ENCODE measurements at places on chromosomes 12 and 14.
A peak's percentile ranks its signal among the peaks of the same experiment; 100 is the strongest.

DNA sequence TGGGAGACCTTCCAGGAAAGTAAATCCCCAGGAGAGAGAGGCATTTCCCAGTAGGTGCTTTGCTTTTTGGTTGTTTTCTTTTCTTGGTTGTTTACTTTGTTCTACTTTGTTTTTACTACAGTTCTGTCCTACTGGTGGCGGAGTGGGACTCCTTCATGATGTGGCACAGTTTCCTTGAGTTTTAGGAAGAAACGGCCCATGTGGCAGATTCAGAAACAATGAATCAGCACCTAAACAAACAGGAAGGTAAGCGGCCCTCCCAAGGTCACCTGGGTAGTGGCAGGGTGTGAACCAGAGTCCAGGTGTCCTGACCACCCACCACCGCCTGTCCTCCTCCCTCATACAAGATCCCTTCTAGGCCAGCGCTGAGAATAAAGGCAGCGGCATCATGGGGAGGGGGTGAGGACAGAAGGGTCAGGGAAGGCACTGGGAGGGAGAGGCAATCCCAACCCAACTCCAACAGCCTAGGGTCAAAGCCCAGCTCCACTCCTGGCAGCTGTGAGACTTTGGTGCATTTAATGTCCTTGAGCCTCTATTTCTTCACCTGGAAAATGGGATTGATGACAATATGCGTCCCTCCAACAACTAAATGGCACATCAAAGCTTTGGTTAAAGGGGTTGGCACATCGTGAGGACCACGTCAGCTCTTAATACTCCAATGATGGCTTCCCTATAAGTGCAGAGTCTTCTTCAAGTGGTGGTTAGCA, 111.5 kb upstream of the BCL2L14 start:
- peak; percentile 41 for ATAC-seq

- no peak for ATAC-seq
Measured at GRCh38 chr12:2261708-2262107, 208.9 kb downstream of the CACNA1C start.

DNA sequence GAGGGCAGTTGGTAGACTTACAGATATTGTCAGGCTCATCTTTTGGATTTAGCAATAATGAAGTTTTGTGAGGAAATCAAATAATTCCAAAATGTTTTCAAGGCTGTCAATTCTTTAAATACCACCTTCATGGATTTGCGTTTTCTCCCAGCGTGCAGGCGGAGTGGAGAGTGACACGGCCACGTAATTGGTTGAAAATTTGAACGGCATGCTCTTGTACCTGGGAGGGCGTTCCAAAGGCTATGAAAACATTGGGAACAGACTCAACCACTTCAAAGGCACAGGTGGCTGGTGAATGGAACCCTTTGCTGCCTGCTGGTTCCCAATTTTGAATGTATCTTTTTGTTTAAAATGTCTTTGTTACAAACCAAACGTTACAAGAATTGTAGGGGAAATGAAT, 12.4 kb downstream of the SMIM41 start:
- no peak for ATAC-seq

DNA sequence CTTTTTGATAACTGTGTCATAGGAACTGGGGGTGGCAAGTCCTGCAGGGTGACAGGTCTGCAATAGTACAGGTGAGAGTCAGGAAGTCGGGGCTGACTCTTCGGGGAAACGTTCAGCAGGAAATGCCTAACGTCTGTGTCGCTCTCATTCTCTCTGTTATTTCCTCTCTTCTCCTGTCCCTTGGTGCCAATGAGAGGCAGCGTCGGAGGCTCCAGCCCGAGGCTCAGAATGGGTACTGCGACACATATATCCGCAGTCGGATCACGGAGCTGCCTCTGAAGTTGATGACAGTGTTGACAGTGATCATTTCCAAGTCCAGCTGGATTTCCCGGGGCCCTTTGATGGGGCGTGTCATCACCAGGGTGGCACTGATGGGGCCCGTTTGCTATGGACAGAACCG, 2.7 kb upstream of the TC2N start:
- ATAC-seq = peak; percentile 6

DNA sequence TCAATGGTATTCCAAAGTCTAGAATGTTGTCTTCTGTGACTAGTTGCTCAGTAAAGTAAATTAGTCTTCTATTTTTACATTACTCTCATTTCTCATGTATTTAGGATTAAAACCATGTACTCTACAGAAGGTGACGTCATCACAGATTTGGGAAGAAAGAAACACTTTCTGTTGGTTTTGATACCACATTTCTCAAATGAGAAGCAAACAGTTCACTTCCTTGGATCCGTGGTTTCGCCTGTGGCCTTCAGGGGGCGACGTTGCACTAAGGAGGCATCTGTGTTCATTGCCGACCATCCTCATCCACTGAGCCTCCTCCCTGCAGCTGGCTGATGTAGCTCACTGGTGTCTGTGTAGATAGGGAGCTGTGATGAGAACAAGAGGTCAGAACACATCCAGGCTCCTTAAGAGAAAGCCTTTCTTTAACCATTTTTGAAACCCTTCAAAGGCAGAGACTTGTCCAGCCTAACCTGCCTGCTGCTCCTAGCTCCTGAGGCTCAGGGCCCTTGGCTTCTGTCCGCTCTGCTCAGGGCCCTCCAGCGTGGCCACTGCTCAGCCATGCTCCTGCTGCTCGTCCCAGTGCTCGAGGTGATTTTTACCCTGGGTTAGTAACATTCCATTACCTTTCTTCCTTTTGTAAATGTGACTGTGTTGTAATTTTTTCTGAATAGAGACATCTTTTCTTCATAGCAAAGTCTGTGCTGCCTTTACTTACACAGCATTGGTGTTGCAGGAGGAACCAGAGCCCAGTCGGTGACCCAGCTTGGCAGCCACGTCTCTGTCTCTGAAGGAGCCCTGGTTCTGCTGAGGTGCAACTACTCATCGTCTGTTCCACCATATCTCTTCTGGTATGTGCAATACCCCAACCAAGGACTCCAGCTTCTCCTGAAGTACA, 220.6 kb upstream of the OR4E1 start:
- ATAC-seq = peak; percentile 22

DNA sequence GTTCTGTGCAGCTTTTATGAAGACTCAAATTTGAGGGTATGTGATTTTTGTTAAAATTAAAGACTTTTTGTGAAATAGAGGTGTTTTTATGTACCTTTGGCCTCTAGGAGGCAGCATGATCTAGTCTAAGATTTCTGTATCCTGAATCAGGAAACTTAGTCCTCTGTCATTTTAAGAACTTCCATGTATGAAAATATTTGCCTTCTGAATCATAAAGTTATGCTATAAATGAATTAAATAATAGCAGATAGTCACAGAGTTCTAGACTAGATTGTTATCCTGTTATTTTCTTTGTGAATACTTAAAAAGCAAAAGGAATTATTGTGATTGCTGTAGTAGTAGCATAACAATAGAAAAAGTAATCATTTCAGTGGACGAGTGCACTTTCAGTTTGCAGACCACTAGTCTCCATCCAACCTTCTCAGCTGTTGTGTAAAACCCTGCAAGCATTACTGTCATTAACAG, 56.3 kb downstream of the FGD4 start:
- ATAC-seq = peak; percentile 50

GRCh38 chr14:23057757-23058653, 685 bp upstream of the CDH24 start:
- ATAC-seq = peak; percentile 76

DNA sequence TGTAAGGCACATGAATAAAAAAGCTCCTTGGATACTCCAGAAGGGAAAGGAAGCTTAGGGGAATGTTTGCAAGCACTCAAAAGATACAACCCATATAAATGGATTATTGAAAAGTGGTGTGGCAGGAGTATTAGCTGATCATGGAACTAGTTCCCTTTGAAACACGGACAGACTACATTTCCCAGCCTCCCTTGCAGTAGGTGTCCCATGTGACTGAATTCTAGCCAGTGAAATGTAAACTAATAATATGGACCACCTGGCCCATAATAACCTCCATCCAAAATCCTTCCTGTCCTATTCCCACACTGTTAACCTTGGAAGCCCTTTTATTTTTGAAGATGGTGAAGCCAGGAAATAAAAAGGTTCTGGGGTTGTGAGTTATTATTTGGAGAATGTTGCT, 242.3 kb downstream of the SUDS3 start:
- ATAC-seq = no peak

- no peak for ATAC-seq
Measured at GRCh38 chr12:70096759-70097410, 146.3 kb upstream of the CNOT2 start.

DNA sequence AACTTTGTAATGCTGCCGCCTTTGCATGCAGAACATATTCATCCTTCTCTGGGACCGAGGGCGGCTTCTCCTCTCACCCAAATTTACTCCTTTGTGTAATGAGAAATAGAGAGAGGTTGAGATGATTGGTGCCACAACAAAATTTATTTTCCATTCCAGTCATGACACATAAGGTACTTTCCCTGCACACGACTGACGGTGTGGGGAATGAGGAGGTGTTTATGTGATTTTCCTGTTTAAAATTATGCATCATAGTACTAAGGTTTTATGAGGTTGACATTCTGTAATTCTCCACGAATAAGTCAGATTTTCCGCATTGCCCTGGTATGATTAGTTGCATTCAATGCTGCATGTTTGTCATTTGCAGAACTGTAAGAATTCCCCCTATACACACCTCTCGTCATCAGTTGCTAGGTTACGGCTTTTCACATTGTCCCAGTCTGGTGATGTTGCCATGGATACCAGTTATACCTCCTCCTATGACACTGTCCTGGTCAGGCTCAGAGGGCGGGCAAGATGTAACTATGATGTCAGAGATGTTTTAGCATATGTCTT, 23.1 kb downstream of the BICDL1 start:
- ATAC-seq = peak; percentile 64

GRCh38 chr12:69239922-69240630, 707 bp downstream of the CPSF6 start:
- ATAC-seq = peak; percentile 59

DNA sequence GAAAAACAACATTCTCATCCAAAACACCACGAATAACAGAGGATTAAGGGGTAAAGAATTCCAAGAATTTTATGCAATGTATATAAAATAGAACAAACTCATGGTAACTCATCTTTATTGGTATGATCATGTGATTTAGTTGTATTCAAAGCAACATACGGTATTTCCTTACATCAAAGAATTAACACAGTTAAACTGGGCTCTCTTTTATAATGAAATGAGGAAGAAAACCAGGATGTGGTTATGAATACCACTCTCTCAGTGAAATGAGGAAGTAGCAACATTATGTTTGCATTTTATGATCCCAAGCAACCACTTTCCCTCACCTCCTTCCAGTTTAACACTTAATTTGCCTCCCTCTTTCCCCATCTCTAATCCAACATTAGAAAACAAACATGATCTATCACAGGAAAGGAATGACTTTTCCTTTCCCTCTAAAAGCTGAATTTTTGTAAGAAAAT, 22.9 kb downstream of the SPTLC2 start:
- no peak for ATAC-seq

DNA sequence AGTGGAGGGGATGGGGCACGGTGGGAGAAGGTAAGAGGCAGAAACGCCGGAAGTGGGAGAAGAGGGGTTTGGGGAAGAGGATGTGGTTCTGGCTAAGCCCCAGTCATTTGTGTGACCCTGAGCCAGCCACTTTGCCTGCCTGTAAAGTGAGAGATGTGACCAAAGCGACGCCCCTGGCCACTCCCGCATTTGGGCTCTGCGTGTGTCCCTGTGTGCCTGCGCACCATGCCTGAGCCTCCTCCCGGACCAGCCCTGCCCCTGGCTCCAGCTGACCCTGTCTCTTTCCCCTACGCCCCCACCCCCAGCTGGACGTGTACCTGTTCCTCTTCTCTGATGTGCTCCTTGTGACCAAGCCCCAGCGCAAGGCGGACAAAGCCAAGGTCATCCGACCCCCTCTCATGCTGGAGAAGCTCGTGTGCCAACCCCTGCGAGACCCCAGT, 8.0 kb downstream of the PLEKHG6 start:
- ATAC-seq = no peak

GRCh38 chr14:31159682-31160296, 47.8 kb downstream of the HECTD1 start:
- no peak for ATAC-seq

DNA sequence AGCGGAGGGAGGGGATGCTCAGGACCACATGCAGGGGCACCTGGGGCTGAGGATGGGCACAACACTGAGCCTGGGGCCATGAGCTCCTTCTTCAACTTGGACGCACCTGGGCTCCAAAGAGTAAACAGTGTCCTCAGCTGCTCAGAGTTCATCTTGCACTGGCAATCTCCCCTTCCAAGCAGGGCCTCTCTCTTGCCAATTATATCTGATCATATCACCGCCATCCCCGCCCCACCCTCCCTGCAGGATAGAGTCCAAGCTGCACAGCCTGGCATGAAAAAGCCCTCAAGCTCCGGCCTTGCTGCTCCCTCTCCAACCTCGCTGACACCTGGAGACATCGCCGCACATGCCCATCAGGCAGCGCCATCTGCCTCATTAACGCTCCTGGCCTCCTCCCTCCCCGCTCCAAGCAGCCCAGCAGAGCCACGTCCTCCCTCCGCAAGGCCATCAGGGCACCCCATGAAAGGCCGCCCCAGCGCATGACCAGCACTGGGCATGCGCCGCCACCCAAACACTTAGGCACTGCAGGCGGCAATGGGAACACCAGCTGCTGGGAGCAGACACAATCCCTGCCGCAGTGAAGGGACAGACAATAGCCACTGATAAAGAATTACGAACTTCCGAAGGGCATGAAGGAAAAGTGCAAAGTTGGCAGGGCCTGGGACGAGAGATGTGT, 88.8 kb downstream of the CHGA start:
- no peak for ATAC-seq

- no peak for ATAC-seq
Measured at GRCh38 chr14:78282437-78282836, 112.3 kb downstream of the NRXN3 start.

DNA sequence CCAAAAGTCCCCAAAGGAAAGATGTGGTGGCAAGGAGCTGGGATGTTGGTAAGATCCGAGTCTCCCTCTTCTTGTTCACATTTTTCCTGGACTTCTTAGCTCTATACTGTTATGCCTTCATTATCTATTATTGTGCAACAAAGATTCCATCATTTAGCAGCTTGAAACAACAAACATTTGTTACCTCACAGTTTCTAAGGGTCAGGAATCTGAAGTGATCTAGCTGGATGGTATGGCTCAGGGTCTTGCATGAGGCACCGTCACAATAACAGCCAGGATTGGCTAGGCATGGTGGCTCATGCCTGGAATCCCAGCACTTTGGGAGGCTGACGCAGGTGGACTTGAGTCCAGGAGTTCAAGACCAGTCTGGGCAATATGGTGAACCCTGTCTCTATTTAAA, 51.1 kb upstream of the KRAS start:
- ATAC-seq = no peak

GRCh38 chr12:31868965-31869364, 90.2 kb upstream of the RESF1 start:
- no peak for ATAC-seq

- no peak for ATAC-seq
Measured at GRCh38 chr12:8985213-8985754, 4.1 kb upstream of the KLRG1 start.

GRCh38 chr12:81159856-81160255, 82.0 kb downstream of the ACSS3 start:
- ATAC-seq = no peak

GRCh38 chr12:56164345-56164729, 6.2 kb downstream of the MYL6 start:
- ATAC-seq = peak; percentile 1

- ATAC-seq = peak; percentile 44
Measured at GRCh38 chr14:74946659-74947281, 8.6 kb downstream of the PGF start.

GRCh38 chr12:125331342-125332052, 266.3 kb downstream of the AACS start:
- no peak for ATAC-seq
